Naive B cell (primary cell): ENCODE measurements at places on chromosomes 7 and 10. TPM values are rescaled to one million over a fixed set of nuclear protein-coding genes. Genes with fewer than 3 reads are reported as not detected.

DNA sequence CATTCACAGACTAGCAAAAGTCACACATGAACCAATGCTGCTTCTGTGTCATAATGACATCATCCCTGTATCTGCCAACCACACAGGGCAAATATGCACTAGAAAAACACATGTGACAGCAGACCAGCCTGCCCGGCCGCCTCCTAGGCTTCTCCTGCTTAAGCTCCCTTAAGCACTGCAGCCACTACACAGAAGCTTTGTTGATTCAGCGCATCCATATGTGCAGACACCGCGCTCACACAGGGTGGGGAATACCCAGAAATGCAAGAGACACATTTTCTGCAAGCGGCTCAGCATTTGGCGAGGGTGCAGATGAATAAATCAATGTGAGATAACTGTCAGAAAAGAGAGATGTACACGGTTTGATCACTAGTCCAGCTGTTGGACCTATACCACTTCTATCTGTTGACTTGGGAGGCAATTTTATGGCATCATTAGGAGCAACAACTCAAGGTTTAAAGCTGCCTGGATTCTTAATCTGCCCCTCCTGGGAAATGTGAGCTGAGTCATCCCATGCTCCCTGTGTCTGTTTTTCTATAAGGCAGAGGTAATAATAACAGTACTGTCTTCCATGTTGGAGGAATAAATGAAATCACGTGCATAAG lies 33.4 kb downstream of the CPXM2 start:
- no peaks in the 10 kb centered on the region for H3K4me1 ChIP-seq
- no peak overlapping the region for H3K27ac ChIP-seq
- no peak overlapping the region for H3K4me3 ChIP-seq
- no peak for DNase-seq
- H3K27me3 ChIP-seq = peaks cover 25% of the 10 kb centered on the region
- H3K36me3 ChIP-seq = no peaks in the 10 kb centered on the region

DNA sequence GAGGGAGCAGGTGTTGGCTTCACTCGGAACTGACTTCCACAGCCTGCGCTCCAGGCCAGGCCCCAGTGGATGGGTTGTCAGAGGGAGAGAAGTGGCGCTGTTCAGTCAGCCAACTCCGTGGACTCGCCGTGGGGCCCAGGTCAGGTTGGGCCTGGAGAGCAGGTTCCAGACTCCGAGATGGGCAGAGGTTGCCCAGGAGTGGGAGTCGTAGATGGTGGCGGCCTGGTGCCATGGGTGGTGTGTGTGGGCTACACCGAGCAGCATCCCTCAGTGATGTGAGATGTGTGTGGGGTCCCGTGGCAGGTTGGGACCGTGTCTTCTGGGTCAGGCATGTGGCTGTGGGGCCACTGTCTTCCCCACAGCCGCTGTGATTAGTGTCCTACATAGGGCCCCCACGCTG lies 10.4 kb downstream of the ZNF316 start:
- H3K27me3 ChIP-seq = no peaks in the 10 kb centered on the region
- no peak overlapping the region for H3K27ac ChIP-seq
- H3K4me1 ChIP-seq = no peaks in the 10 kb centered on the region
- H3K36me3 ChIP-seq = peaks cover 8% of the 10 kb centered on the region
- DNase-seq = no peak

DNA sequence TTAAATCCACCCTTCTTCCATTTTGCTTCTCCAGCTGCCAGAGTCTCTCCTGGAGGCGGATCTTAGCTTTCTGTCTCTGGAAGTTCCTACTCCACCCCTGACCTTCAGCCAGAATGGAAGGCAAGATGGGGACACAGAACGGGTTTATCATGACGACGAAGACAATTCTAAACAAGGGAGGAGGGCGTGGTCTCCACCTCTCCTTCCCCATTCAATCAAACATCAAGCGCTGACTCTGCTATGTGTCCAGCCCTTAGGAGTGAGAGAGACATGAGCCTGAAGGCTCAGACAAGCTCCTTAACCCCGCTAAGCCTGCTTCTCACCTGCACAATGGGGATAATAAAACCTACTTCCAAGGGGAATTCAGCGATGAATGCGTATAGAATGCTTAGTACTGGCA lies 3.1 kb downstream of the CYP17A1 start:
- no peak overlapping the region for H3K27ac ChIP-seq
- no peak for DNase-seq
- peaks cover 6% of the 10 kb centered on the region for H3K27me3 ChIP-seq
- no peak overlapping the region for H3K4me3 ChIP-seq

DNA sequence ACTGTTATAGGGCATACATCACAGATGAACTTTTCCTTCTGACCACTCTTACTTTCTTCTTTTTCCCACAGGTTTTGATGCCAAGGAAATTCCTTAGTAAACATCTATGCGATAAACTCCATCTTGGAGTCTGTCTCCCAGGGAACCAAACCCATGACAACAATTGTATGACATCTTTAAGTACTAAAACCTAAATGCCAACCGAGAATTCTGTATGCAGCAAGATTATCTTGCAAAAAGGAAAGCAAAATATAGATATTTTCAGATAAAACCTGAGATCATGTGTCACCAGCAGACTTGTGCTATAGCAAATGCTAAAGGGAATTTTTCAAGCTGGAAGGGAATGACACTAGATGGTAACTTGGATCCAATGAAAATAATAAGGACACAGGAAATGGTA lies 22.0 kb upstream of the BEND7 start:
- H3K4me3 ChIP-seq = no peak overlapping the region
- no peak overlapping the region for H3K27ac ChIP-seq
- peaks cover 6% of the 10 kb centered on the region for H3K36me3 ChIP-seq

- no peaks in the 10 kb centered on the region for H3K4me1 ChIP-seq
- DNase-seq = no peak
- H3K27me3 ChIP-seq = peaks cover 18% of the 10 kb centered on the region
- no peak overlapping the region for H3K27ac ChIP-seq
Measured at GRCh38 chr10:69726850-69727249, 74.9 kb upstream of the COL13A1 start.

- no peak for DNase-seq
- H3K4me1 ChIP-seq = no peaks in the 10 kb centered on the region
- no peak overlapping the region for H3K27ac ChIP-seq
- no peak overlapping the region for H3K4me3 ChIP-seq
- no peaks in the 10 kb centered on the region for H3K27me3 ChIP-seq
Measured at GRCh38 chr10:103874730-103875129, 19.4 kb upstream of the SH3PXD2A start.

DNA sequence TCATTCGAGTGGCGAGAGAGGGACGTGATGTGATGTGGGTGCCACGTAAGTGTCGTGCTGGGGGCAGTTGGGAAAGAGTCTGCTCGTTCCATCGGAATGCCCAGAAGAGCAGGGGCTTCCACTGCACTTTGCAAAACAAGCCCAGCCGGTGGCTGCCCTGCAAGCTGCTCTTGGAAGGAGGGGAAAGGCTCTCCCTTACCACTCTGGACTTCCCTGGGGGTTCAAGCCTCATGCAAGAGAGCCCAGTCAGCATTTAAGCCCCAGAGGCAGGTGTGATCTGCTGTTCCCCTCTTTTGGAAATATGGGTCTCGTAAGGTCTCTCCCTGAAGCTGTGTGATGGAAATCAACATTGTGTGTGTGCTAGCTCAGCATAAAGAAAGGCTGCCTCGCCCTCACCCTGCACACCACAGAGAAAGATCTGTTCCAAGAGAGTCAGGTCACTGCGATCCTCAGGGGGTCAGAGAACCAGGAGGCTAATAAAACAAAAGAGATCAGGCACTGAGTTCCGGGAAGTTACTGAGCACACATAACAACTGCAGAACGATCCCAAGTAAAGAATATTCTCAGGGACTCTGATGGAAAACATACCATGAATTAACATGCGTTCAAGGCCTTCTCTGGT lies 212.5 kb downstream of the ADAM12 start:
- peaks cover 24% of the 10 kb centered on the region for H3K4me1 ChIP-seq
- no peaks in the 10 kb centered on the region for H3K36me3 ChIP-seq
- H3K27me3 ChIP-seq = peaks cover 5% of the 10 kb centered on the region
- no peak for DNase-seq
- H3K27ac ChIP-seq = peak overlapping the region; percentile 39
- H3K4me3 ChIP-seq = no peak overlapping the region

DNA sequence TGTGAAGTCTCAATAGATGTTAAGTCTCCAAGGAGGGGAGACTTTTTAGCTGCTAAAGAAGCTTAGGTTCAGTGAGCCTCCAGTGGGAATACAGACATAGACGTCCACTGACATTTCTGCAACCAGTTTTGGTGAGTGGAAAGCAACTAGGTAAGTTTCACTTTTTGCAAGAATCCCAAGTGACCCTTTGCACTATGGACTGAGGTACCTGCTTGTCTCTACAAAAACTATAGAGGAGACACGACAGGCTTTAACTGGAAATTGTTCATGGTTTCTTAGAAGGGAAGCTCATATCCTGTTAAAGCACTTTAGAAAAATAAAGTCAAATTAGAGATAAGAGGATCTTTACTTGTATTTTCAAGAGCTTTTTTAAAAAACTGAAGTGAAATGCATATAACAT lies 38.6 kb downstream of the GBF1 start:
- H3K36me3 ChIP-seq = no peaks in the 10 kb centered on the region
- no peaks in the 10 kb centered on the region for H3K27me3 ChIP-seq
- peaks cover 41% of the 10 kb centered on the region for H3K4me1 ChIP-seq
- H3K4me3 ChIP-seq = no peak overlapping the region

DNA sequence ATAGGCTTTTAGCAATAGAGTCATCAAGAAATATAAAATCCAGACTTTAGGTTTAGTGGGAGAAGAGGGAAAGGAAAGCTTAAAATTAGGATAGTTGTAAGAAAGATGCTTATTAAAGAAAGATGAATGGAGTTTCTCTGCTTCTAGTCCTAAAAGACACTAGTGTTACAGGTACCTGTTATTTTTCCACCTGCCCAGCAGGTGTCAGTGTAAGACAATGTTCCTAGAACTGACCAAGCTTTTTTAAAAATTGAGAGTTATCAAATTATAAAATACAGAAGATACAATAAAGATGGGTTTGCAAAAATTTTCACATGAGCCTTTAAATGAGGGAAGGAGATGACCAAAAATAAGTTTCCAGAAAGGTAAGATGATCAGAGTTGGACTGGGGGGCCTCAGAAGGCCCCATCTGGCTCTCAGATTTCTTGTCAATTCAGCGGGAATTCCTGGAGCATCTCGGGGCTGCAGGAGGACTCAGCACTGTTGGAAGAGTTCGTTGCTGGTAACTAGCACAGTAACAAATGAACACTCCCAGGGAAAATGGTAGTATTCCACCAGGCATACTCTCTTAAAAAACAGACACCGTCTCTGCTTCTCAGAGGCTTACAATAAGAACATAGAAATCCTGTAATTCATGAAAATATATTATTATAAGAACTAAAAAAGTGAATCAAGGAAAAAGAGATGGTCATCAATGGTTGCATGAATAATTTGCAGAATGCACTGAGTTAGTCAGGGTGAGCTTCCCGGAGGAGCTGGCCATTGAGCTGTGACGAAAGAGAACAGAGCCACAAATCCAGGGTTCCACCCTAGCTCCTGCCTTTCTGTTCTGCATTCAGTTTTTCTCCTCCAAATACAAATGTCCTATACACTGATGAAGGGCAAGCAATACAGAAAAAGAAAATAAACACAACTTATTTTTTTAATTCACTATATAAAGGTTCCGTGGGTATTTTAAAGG lies 71.8 kb upstream of the PIK3CG start:
- no peak overlapping the region for H3K27ac ChIP-seq
- DNase-seq = peak; percentile 41
- H3K27me3 ChIP-seq = peaks cover 11% of the 10 kb centered on the region

DNA sequence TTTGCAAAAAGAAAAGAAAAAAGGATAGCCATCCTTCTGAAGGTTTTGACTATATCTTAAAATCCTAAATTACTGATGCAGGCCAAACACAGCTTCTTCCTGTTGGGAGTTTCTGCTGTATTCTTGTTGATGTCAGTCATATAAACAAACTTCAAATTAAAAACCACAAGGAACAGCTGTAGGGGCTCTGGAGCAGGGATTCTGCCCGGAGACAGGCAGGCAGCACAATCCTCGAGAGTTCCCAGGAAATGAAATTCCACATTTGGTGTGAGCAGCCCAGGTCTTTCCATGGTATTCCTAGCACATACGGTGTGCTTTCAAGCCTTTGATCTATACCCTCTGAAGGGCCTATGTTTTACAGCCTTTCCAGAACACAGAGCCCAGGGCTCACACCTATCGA lies 43.2 kb downstream of the INSYN2A start:
- no peak for DNase-seq
- H3K4me3 ChIP-seq = no peak overlapping the region
- no peak overlapping the region for H3K27ac ChIP-seq
- H3K4me1 ChIP-seq = no peaks in the 10 kb centered on the region
- no peaks in the 10 kb centered on the region for H3K27me3 ChIP-seq

GRCh38 chr10:71611131-71611530 lies 108.4 kb downstream of the C10orf105 start:
- peaks cover 14% of the 10 kb centered on the region for H3K4me1 ChIP-seq
- H3K27me3 ChIP-seq = peaks cover 30% of the 10 kb centered on the region

GRCh38 chr7:116692401-116693308 lies 20.7 kb downstream of the MET start:
- no peak overlapping the region for H3K4me3 ChIP-seq
- H3K27me3 ChIP-seq = peaks cover 36% of the 10 kb centered on the region
- H3K4me1 ChIP-seq = peaks cover 15% of the 10 kb centered on the region
- H3K36me3 ChIP-seq = no peaks in the 10 kb centered on the region
- no peak overlapping the region for H3K27ac ChIP-seq

GRCh38 chr10:77955136-77955535 lies 28.6 kb upstream of the DLG5 start:
- DNase-seq = no peak
- H3K36me3 ChIP-seq = no peaks in the 10 kb centered on the region
- H3K4me1 ChIP-seq = no peaks in the 10 kb centered on the region
- peaks cover 14% of the 10 kb centered on the region for H3K27me3 ChIP-seq
- H3K4me3 ChIP-seq = no peak overlapping the region
- no peak overlapping the region for H3K27ac ChIP-seq

DNA sequence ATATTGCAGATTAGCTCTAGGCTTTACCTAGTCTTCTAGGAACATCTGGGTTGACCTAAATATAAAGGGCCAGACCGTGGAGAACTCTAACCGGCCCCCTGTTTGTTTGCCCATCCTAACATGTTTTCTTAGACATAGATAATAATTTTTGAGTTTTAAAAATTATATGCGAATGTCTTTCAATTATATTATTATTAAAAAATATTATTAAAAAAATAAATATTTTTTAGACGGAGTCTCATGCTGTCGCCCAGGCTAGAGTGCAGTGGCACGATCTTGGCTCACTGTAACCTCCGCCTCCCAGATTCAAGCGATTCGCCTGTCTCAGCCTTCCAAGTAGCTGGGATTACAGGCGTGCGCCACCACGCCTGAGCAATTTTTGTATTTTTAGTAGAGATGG lies 318.5 kb downstream of the INHBA start:
- no peaks in the 10 kb centered on the region for H3K36me3 ChIP-seq
- no peak overlapping the region for H3K4me3 ChIP-seq
- H3K27me3 ChIP-seq = no peaks in the 10 kb centered on the region
- H3K4me1 ChIP-seq = no peaks in the 10 kb centered on the region

- H3K4me3 ChIP-seq = no peak overlapping the region
- H3K27ac ChIP-seq = no peak overlapping the region
- no peaks in the 10 kb centered on the region for H3K4me1 ChIP-seq
- no peaks in the 10 kb centered on the region for H3K36me3 ChIP-seq
- DNase-seq = no peak
Measured at GRCh38 chr7:127150543-127150942, 102.2 kb downstream of the GRM8 start.

GRCh38 chr10:131112691-131113090 lies 198.8 kb downstream of the TCERG1L start:
- no peak overlapping the region for H3K4me3 ChIP-seq
- no peaks in the 10 kb centered on the region for H3K27me3 ChIP-seq
- H3K36me3 ChIP-seq = no peaks in the 10 kb centered on the region

The PNLIP gene
- not detected for polyA plus RNA-seq

The PRSS37 gene
- polyA plus RNA-seq = not detected

The UPK3BL1 gene
- polyA plus RNA-seq = 8.6 TPM

The ATG9B gene
- 11.2 TPM for polyA plus RNA-seq

The IQUB gene
- polyA plus RNA-seq = not detected

The ZNF248 gene
- polyA plus RNA-seq = 3.5 TPM

The EIF5AL1 gene
- 0.12 TPM for polyA plus RNA-seq

The HTR5A gene
- not detected for polyA plus RNA-seq

The SORBS1 gene
- polyA plus RNA-seq = not detected
